Upper lobe of right lung (tissue), 1 donor: ENCODE measurements at places on chromosomes 6 and 20. TPM values are rescaled to one million over a fixed set of nuclear protein-coding genes. Genes with fewer than 3 reads are reported as not detected.

The C4B gene
- total RNA-seq = 166 TPM

The VGLL2 gene
- not detected for total RNA-seq

The AHCY gene
- 59.6 TPM for total RNA-seq

The ZSCAN12 gene
- total RNA-seq = 5.6 TPM

The KCNB1 gene
- 0.41 TPM for total RNA-seq

The C6orf58 gene
- total RNA-seq = not detected

The NHSL1 gene
- total RNA-seq = 69.5 TPM

The RBM24 gene
- 0.49 TPM for total RNA-seq

The PFDN4 gene
- total RNA-seq = 19.9 TPM

The SLC4A11 gene
- total RNA-seq = 2.7 TPM

- H3K27me3 ChIP-seq = no peaks in the 10 kb centered on the region
- peaks cover 17% of the 10 kb centered on the region for H3K36me3 ChIP-seq
- H3K27ac ChIP-seq = no peak overlapping the region
- peaks cover 14% of the 10 kb centered on the region for H3K4me1 ChIP-seq
These were observed 65.2 kb downstream of the CDC5L start for GRCh38 chr6:44452725-44453124.

GRCh38 chr6:32092760-32093497 lies 16.2 kb downstream of the TNXB start:
- H3K27me3 ChIP-seq = peaks cover 22% of the 10 kb centered on the region
- peaks cover 25% of the 10 kb centered on the region for H3K4me1 ChIP-seq
- H3K4me3 ChIP-seq = no peak overlapping the region
- peak; percentile 63 for DNase-seq
- H3K36me3 ChIP-seq = peaks cover 29% of the 10 kb centered on the region

GRCh38 chr6:56227071-56227879 lies 20.1 kb downstream of the COL21A1 start:
- no peak overlapping the region for H3K4me3 ChIP-seq
- H3K27ac ChIP-seq = no peak overlapping the region
- no peaks in the 10 kb centered on the region for H3K36me3 ChIP-seq
- no peaks in the 10 kb centered on the region for H3K27me3 ChIP-seq
- no peak for DNase-seq

- DNase-seq = no peak
- no peak overlapping the region for H3K27ac ChIP-seq
- H3K4me1 ChIP-seq = no peaks in the 10 kb centered on the region
- no peak overlapping the region for H3K4me3 ChIP-seq
- H3K36me3 ChIP-seq = no peaks in the 10 kb centered on the region
These were observed 144.6 kb downstream of the ELOVL4 start for GRCh38 chr6:79802657-79803300.

DNA sequence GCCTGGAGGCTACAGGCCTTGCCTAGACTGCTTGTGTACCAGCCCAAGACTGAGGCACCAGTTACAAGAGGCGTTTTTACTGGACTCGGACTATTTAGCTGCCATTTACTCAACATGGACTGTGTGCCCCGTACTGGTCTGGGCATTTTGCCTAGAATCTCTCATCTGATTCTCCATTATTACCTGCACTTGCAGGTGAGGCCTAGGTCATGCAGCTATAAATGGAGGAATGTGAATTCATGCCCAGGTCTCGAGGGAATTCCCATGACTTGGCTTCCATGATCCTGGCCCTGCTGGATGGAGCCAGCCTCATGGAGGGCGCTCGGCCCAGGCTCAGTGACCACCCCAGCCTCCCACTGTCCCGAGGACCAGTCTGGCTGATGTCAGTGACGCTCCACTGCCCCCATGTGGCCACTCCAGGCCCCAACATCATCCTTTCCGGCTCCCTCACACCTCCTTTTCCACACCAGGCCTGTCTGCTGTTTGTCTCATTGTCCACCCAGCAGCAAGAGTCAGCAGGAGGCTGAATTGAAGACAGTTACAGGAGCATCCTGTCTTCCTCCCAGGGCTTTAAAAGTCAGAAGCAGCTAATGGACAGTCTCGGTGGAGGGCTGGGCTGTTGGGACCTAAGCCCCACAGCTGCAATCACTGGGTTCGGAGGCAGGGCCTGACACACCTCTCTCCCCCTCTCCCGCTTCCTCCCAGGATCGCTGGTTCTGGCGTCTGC lies 8.7 kb downstream of the MMP24OS start:
- no peak overlapping the region for H3K27ac ChIP-seq
- DNase-seq = peak; percentile 81
- H3K36me3 ChIP-seq = peaks cover 63% of the 10 kb centered on the region
- no peaks in the 10 kb centered on the region for H3K27me3 ChIP-seq
- H3K4me1 ChIP-seq = no peaks in the 10 kb centered on the region
- no peak overlapping the region for H3K4me3 ChIP-seq

GRCh38 chr20:32804022-32804715 lies 15.6 kb upstream of the MAPRE1 start:
- H3K36me3 ChIP-seq = no peaks in the 10 kb centered on the region
- H3K27ac ChIP-seq = no peak overlapping the region
- no peak for DNase-seq
- no peaks in the 10 kb centered on the region for H3K27me3 ChIP-seq
- H3K4me1 ChIP-seq = no peaks in the 10 kb centered on the region
- H3K4me3 ChIP-seq = no peak overlapping the region

DNA sequence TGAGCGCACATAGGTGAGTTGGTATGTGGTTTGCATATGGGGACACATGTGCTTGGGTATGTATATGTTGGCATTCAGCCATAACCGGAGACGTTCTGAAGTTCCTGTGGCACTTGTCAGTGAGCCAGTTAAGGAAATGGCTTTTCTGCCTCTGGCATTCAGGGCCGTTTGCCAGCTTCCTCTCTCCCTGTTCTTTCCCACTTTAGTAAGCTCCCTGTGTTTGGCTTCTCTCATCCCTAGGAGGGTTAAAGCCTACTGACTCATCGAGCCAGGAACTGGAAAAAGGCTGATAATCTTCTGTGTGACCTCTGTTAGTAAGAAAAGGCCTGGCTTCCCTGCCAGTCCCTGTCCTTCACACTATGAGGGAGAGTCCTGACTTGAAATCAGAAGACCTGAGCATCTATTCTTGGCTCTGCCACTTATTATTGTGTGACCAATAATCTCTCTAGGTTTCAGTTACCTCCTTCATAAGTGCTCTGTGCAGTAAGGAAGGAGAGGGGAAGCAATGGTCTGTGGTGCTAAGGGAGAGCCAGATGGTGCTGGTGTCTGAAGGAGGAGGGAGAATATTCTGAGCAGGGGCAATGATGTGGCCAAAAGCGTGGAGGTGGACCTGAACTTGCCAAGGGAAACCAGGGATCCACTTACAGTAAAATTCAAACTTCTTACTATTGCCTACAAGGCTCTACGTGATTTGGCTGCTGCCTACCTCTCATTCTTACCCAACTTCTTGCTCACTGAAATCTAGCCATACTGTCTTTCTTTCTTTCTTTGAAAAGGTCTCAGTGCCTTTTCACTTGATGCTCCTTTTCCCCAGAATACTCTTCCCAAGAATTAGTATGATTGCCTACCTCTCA lies 31.4 kb downstream of the ACSS2 start:
- peaks cover 6% of the 10 kb centered on the region for H3K36me3 ChIP-seq
- no peak overlapping the region for H3K4me3 ChIP-seq
- no peak for DNase-seq
- no peaks in the 10 kb centered on the region for H3K27me3 ChIP-seq
- H3K27ac ChIP-seq = peak overlapping the region; percentile 61

GRCh38 chr6:148854096-148854495 lies 107.3 kb downstream of the UST start:
- H3K27ac ChIP-seq = no peak overlapping the region
- H3K4me3 ChIP-seq = no peak overlapping the region
- H3K27me3 ChIP-seq = no peaks in the 10 kb centered on the region
- H3K4me1 ChIP-seq = peaks cover 8% of the 10 kb centered on the region

GRCh38 chr6:39923861-39924260 lies 10.4 kb downstream of the MOCS1 start:
- H3K27me3 ChIP-seq = no peaks in the 10 kb centered on the region
- H3K4me1 ChIP-seq = peaks cover 12% of the 10 kb centered on the region
- H3K4me3 ChIP-seq = no peak overlapping the region

GRCh38 chr6:140858381-140858971 lies 1274.2 kb upstream of the GJE1 start:
- H3K4me1 ChIP-seq = peaks cover 11% of the 10 kb centered on the region
- no peak for DNase-seq
- no peak overlapping the region for H3K4me3 ChIP-seq
- no peaks in the 10 kb centered on the region for H3K27me3 ChIP-seq
- H3K27ac ChIP-seq = peak overlapping the region; percentile 43

DNA sequence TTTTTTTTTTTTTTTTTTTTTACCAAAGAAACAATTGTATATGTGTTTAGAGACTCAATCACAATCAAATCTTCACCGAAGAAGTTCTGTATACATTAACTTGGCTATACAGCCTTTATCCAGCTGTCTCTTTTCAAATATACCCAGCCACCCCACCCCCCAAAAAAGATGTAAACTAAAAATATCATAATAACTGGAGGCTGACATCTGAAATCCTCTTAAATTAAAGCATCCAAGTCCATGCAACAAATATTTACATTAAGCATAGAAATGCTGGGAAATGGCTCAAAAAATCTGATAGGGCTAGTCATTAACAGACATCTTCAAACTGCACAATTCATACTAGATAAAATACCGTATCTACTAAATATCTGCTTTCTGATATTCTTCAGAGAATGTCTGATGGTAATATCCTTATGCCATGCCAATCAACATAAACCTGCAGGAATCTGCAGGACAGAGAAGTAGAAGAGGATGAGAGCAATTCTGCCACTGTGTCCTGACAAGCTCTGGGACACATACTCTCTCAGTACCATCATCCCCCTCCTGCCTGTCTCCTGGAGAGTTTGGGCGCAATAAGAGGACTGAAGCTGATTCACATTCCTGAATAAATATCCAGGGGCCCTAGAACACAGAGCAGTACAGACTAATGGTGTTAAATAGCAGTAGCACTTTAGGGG lies 152.4 kb downstream of the KIF6 start:
- DNase-seq = no peak
- H3K4me3 ChIP-seq = no peak overlapping the region
- no peaks in the 10 kb centered on the region for H3K36me3 ChIP-seq
- peaks cover 3% of the 10 kb centered on the region for H3K4me1 ChIP-seq

- no peak for DNase-seq
- H3K4me3 ChIP-seq = no peak overlapping the region
- no peaks in the 10 kb centered on the region for H3K36me3 ChIP-seq
- no peak overlapping the region for H3K27ac ChIP-seq
- H3K27me3 ChIP-seq = no peaks in the 10 kb centered on the region
These were observed 59.8 kb upstream of the FNDC1 start for GRCh38 chr6:159109391-159109790.
